ENCODE measurements at places on chromosomes 3 and 15.

GRCh38 chr3:9229879-9230278 is 19.6 kb downstream of the SRGAP3 start:
- DNase-seq, result no peak

GRCh38 chr15:84831028-84831427 is 13.9 kb downstream of the ALPK3 start:
- DNase-seq, result no peak

- DNase-seq, result no peak
Observed at GRCh38 chr15:67762610-67763368, 62.5 kb upstream of the SKOR1 start.

DNA sequence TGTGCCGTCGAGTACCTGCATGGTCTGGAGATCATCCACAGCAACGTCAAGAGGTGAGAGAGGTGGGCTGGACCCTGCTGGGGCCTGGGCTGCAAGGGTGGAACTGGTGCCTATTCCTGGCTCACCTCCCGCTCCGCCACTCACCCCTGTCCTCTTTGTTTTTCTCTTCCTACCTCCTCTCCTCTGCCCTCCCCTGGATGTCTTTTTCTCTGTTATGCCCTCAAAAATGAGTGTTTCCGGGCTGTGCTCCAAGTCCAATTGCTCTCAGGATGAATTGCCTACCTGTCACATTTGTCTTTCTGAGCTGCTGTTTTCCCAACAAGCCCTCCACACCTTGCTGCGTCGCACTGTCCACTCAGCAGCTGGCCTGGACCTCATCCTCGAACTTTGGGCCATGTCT is 28.5 kb upstream of the TATDN2 start:
- DNase-seq, result no peak

- DNase-seq, result peak; percentile 68
Observed at GRCh38 chr3:9884555-9885165, 4.6 kb upstream of the CIDEC start.

DNA sequence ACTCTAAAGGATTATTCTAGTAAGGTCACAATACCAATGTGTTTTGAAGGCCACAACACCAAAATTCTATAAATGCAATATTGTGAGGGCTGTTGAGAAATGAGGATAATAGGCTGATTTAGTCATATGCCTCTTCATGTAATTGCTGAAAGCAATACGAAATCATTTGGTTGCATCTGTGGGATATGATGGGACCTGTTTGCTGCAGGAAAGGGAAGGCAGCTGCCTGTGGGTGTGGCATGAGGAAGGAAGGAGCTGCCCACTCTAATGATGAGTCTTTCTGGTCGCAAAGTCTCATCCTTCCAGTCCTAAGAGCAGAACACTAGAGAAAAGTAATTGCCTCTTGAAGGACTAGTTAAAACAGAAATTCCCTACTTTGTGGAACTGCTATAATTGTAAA is 245.3 kb upstream of the ZPLD1 start:
- DNase-seq, result no peak

GRCh38 chr3:4776980-4777581 is 202.2 kb upstream of the BHLHE40 start:
- no peak for DNase-seq

DNA sequence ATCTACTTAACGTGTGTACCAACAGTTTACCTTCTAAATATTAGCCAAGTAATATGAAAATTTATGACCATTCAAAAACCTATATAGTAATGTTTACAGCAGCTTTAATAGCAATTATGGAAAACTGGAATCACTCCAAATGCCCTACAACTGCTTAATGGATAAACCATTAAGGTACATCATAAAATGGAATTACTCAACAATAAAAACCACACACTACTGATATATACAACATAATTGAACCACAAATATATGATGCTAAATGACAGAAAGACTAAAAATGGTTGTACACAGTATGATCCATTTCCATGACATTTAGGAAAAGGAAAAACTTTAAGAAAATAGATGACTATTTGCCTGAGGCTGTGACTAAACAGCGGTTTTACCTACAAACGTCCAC is 467.1 kb upstream of the EPHA6 start:
- DNase-seq, result no peak

DNA sequence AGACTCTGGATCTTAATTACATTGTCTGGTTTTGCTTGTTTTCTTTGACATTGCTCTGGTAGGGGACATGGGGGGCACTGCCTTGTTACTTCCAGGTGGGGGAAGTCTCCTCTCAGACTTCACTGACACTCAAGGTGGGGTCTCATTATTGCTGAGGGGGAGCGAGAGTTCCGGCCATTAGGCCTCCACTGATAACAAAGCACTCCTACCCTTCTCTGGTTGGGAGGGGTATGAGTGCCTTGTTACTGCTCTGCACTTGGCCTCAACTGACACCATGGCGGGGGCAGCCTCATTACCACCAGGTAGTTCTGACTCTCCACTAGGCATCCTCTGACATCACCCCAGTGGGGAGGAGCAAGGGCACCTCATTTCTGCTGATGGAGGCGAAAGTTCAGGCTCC is 25.7 kb downstream of the SH3GL3 start:
- no peak for DNase-seq

- no peak for DNase-seq
Observed at GRCh38 chr15:70704731-70705130, 58.6 kb downstream of the UACA start.

DNA sequence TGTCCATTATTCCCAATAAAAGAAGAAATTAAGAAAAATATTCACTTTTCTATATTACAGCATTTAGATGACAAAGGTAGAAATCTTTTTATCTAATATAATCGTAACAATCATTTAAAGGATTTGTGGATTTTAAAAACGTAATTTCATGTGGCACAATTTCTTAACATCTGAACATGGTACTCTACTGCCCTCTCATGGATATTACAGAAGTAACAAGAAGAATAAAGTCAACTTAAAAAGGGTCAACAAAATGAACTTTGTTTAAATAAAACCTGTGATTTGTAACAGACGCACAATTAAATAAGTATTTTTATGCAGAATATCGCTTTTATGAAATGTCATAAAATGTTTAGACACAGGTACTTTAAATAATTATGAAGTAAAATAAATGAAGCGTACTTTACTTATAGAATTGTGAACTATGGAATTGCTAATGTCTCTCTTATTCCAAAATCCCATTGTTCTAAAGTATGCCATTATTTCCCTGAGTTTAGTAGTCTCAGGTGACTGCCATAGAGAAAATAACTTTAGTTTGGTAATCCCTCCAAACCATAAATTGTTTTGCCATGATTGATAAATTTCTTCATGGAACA is 366.8 kb upstream of the ZNF385D start:
- DNase-seq, result peak; percentile 76

DNA sequence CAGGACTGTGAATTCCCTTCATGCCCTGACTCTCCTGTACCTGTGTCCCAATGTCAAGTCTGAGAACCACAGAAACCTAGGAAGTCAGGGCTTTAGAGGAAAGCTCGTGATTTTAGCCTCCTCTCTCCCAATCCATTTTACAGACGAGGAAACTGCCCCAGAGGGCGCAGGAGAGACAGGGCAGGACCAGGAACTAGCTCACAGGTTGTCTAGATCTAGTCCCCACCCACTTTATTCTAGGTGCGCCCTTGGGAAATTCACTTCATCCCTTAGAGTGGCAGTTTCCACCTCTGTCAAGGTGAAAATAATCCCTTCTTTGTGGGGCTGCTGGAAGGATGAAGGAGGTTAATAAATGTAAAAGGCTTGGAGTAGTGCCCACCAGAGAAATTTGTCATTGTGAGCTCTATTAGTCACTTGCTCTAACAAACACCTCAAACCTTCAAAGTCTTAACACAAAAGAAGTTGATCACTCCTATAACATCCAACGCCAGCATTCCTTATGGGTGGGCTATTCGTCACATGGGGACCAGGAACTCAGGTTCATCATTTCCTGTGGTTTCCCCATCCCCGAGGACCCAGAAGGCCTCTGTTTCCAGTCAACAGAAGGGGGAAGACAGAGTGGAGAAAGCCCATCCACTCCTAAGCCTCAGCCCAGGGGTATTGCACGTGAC is 282.3 kb downstream of the XXYLT1 start:
- no peak for DNase-seq

DNA sequence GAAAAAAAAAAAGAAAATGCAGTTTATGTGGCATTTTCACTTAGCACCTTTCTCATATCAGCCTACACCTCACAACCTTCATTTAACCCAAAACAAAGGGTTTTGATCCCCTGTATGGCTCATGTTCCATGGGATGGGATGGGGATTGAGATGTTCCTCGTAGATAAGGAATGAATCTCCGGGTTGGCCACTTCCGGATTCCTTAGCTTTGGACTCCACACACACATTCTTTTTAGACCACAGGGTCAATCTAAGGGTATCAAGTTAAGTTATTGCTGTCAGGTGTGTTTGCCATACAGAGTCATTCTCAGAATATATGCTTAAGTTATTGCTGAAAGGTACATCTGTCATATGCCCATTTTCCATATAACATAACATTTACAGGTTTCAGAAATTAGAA is 301.4 kb upstream of the TGFBR2 start:
- DNase-seq, result no peak

DNA sequence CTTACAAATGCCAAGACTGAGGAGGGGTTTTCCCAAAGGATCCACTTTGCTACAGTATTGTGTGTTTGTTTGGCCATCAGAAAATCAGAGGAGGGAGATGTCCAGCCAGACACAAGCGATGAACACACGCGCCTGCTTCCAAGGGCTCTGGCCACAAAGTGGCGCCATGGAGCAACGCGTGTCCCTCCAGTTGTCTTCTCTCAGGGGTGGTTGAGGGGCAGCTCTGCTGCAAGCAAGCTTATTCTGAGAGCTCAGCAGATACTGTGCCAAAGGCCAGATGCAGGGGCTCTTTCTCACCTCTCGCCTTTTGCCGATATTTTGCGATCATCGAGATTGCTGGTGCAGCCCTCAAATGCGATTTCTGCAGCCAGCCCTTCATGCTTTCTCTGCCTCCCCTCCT is 88.9 kb upstream of the OSBPL11 start:
- DNase-seq, result no peak

DNA sequence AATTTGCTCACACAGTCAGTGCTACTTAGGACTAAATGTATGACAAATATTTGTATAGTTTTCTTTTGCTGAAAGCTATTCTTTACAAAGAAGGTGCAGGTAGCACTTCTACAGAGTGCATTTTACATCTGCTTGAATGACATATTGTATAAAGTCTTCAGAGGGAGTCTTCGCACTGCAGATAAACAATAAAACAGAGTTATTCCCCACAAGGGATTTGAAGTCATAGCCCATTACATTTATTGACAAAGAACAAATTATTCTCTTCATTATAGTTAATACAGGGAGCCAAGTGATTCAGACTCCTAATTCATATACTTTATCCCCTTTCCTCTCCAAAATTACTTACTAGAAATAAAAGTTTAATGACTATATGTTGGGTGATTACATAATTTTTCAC is 529.7 kb downstream of the EDEM1 start:
- DNase-seq, result no peak

GRCh38 chr15:92272106-92272505 is 121.6 kb upstream of the ST8SIA2 start:
- no peak for DNase-seq

DNA sequence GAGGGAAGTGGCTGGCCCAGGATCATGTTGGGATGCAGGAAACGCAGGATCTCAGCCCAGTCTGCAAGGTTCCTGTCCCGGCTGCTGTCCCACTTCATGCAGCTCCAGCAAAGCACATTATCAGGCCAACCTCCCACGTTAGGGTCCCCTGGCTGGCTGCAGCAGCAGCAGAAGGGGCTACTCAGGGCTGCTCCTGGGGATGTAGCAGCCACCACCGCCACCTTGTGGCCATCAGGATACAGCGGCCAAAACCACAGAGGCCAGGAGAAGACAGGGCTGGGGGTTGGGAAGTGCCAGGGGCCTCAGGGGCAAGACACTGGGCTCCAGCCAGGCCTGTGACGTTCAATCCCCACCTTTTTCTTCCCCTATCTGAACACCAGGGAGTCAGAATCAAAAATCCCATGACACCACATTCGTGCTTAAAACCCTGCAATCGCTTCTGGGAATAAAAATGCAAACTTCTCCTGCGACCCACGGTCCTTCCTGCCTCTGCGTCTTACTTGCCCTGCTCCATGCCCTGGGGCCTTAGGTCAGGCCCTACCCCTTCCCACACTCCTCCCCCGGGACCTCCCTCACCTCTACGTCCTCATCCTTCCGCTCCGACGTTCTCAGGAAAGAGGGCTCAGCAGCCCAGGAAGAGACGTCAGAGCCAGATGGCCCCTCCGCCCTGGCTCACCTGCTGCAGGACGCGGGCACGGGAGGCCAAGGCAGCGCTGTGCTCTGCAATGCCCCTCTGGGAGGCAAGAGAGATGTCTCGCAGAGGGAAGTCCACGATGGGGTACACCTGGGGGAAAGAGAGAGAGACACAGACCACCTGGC is 21.5 kb downstream of the SSUH2 start:
- peak; percentile 70 for DNase-seq

DNA sequence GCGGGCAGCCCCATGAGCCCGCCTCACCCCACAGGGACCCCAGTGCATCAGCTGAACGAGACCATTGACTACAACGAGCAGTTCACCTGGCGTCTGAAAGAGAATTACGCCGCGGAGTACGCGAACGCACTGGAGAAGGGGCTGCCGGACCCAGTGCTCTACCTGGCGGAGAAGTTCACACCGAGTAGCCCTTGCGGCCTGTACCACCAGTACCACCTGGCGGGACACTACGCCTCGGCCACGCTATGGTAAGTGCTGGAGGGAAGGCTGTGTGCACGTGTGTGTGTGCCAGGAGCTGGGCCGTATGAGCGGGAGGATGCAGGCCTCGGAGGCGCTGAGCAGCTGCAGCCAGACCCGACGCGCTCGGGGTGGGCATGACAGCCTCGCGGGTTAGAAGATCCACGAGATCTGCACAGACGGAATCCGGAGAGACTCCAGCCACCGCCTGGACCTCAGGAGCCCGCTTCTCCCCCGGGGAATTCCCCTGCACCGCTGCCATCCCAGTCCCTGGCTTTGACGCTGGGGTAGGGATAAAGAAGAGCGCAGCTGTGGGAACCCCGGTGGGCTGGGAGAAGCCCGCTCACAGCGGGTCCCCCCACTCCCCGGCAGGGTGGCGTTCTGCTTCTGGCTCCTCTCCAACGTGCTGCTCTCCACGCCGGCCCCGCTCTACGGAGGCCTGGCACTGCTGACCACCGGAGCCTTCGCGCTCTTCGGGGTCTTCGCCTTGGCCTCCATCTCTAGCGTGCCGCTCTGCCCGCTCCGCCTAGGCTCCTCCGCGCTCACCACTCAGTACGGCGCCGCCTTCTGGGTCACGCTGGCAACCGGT is 2.6 kb downstream of the DUOXA2 start:
- DNase-seq, result no peak

- DNase-seq, result no peak
Observed at GRCh38 chr3:132843851-132844553, 121.8 kb upstream of the NPHP3 start.

GRCh38 chr3:102544741-102545140 is 109.9 kb downstream of the ZPLD1 start:
- DNase-seq, result no peak

- no peak for DNase-seq
Observed at GRCh38 chr3:14569474-14570000, 29.4 kb upstream of the GRIP2 start.

Data from astrocyte of the spinal cord (primary cell).